ENCODE measurements at places on chromosomes 2 and 18.

- DNase-seq = no peak
Measured at GRCh38 chr2:51829477-51829876, 797.5 kb upstream of the NRXN1 start.

GRCh38 chr18:13242797-13243196 is 24.2 kb downstream of the LDLRAD4 start:
- DNase-seq = no peak

- DNase-seq = peak; percentile 94
Measured at GRCh38 chr2:234251326-234252271, 201.1 kb downstream of the SPP2 start.

GRCh38 chr2:235066895-235067294 is 115.1 kb downstream of the SH3BP4 start:
- no peak for DNase-seq

DNA sequence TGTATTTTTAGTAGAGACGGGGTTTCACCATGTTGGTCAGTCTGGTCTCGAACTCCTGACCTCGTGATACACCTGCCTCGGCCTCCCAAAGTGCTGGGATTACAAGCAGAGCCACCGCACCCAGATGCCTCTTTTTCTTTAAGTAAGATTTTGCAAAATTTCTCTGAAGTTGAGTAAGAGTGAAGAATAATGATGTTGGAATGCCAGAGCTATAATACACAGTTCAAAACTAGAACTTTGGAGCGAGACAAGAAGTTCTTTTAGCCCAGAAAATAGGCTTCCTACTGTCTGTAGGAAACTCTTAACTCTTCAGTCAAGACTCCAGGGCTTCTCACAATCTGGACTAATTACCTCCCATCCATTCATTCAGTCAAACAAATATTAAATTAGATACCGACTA is 51.4 kb downstream of the MARCHF4 start:
- no peak for DNase-seq

- DNase-seq = no peak
Measured at GRCh38 chr2:16043192-16043591, 102.8 kb downstream of the MYCN start.

- no peak for DNase-seq
Measured at GRCh38 chr2:6554466-6554865, 311.2 kb downstream of the CMPK2 start.

DNA sequence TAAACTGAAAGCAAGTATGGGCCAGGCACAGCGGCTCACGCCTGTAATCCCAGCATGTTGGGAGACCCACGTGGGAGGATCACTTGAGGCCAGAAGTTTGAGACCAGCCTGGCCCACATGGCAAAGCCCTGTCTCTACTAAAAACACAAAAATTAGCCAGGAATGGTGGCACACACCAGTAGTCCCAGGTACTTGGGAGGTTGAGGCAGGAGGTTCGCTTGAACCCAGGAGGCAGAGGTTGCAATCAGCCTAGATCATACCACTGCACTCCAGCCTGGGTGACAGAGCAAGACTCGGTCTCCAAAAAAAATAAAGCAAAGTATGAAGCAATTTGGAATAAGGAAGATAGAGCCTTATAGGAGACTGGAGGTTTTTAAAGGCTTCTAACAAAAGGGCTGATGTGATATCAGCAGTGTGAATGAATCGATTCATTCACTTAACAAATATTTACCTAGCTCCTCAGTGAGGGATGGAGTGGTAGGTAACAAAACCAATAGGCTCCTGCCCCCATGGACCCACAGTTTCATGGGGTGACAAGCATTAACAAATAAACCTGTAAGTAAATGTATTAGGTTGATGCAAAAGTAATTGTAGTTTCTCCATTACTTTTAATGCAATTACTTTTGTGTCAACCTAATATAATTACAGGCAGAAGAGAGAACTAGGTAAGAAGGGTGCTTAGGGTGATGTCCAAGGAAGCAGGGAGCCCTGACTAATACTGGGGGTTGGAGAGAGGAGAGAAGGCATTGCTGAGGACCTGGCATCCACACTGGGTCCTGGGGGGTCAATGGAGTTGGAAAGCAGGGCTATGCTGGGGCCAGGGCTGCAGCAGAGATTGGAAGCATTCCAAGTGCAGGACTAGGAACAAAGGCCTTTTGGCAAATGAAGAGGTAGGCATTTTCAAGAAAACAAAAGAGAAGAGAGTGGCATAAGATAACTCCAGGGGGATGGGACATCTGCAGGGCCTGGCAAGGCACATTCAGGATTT is 195.4 kb upstream of the ARL4C start:
- DNase-seq = no peak

DNA sequence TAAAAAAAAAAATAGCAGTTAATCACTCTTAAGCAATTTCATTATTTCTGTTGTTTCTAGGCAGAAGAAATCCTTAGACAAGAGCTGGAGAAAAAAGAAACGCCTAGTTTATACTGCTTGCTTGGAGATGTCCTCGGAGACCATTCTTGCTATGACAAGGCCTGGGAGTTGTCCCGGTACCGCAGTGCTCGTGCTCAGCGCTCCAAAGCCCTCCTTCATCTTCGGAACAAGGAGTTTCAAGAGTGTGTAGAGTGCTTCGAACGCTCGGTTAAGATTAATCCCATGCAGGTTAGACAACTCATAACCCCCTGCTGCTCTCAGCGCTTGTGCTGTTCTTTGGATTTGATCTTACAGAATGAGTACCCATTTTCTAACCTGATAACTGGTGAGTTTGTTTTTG is 130.4 kb downstream of the TTC27 start:
- DNase-seq = no peak

DNA sequence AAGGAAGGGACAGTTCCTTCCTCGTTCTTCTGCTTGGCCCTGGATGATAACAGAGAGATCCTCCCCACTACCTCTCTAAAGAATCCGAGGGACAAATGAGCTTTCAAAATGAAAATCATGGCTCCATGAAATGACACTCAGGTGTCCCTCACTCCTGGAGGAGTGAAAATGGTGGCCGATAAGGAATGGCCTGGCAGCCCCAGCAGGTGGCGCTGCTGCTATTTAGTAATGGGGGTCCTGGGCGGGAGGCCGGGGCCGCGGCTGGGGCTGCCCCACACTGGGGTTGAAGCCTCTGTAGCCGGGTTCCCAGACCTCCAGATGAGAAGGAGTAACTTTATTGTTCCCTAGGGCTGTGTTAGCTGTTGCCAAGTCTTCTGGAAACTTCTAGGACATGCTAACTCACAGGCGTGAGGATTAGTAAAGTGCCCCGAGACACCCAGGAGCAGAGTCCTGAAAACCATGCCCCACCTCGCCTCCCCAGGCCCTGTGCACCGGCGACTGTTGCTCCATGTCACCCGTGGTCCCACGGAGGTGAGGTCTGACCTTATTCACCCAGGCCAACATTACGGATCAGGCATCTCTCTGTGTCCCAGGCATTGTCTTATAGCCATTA is 138.0 kb downstream of the CTIF start:
- peak; percentile 61 for DNase-seq

DNA sequence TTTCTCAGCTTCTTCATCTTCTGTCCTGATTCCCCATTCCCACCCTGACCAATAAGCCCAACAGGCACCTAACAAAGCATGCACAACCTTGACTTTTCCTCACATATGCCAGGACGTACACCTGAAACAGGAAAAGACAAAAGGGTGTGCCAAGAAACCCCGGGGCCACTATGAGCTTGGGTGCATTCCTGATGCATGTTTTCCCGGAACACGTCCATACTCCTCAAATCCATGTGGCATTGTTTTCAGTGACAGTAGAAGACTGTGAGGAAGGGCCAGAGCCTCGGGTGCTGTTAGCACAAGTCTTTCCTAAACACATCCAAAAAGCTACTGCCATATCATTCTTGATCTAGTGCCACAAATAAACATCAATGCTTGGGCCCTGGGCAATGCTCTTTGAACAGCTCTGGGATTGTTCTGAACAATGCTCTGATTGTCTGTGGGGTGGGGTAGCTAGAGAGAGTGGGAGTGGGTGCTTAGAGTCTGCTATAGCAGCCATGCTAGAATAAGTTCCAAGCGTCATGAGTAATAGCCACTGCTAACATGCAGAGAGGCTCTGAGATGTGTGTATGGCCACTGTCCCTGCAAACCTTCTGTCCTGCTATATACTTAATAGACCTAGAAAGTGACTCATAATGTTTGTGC is 181.7 kb upstream of the CRIM1 start:
- DNase-seq = no peak

DNA sequence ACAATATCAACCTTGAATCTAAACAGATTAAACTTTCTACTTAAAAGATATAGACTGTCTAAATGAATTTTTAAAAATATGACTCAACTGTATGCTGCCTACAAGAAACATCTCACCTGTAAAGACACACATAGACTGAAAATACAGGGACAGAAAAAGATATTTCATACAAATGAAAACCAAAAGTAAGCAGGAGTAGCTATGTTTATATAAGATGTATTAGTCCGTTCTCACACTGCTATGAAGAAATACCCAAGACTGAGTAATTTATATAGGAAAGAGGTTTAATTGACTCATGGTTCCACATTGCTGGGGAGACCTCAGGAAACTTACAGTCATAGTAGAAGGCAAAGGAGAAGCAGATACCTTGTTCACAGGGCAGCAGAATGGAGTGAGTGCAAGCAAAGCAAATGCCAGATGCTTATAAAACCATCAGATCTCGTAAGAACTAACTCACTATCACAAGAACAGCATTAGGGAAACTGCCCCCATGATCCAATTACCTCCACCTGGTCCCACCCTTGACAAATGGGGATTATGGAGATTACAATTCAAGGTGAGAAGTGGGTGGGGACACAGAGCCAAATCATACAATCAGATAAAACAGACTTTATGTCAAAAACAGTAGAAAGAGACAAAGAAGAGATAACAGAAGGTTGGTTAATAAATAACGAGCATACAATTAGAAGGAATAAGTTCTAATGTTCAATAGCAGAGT is 214.4 kb upstream of the SLC39A10 start:
- DNase-seq = no peak

GRCh38 chr18:22985250-22985649 is 52.1 kb downstream of the RBBP8 start:
- DNase-seq = no peak

DNA sequence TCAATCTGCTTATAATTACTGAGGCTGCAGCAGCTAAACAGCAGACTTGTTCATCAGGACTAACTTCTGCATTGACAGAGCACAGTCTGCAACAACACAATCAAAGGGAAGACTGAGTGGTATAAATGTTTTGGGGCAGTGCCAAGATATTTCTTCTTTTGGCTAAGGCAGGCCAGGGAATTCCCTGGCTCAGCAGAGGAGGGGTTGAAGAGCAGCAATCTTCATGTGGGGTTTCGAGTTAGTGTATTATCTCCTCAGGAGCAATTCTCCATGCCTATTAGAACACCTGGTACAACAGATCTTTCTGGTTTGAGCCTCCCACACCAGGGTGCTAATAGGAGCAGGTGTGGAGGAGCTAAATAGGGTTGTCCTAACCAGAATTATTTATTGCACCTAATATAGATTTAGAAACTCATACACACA is 103.0 kb upstream of the STK17B start:
- no peak for DNase-seq

DNA sequence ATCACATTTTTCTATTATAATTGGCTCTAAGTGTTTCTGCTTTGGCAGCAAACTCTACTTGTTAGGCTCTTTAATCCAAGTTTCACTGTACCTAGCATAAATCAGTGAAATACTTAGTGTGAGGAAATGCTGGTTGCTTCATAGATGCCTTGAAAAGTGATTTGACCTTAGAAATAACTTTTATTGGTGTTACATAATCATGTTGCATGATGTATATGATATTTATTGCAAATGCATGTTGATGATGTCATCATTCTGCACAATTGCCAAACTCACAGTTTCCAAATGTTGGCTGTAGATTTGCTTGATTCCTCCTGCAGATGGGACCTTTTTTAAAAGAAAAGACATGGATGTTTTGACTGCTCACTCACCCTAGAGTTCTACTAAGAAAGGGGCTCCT is 137.6 kb upstream of the BCL2L11 start:
- DNase-seq = no peak

DNA sequence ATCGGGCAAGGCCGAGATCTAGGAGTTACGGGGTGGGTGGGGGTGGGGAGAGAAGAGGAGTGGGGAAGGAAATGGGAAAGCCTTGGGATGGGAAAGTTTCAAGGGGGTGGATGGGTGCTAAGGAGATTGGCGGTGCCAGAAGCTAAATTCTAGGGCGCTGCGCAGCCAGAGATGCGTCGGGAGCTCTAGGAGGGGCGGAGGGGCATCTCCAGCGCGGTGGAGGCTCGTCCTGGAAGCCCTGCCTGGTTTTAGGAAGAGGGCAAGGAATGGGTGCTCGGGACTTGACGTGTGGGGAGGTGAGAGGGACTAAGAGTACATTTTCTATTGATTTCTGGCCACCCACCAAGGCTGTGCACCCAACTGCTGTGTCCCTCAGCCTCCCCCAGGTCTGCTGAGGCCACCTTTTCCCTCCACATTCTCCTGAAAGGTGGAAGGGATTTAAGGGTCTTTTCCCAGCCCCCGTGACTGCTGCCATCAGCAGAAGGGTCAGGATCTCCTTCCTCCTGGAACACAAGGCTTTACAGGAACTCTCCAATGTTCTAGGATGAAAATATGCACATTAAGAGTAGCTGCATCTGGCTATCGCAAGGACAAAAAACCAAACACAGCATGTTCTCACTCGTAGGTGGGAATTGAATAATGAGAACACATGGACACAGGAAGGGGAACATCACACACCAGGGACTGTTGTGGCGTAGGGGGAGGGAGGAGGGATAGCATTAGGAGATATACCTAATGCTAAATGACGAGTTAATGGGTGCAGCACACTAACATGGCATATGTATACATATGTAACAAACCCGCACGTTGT is 1.4 kb downstream of the C2orf72 start:
- DNase-seq = no peak

DNA sequence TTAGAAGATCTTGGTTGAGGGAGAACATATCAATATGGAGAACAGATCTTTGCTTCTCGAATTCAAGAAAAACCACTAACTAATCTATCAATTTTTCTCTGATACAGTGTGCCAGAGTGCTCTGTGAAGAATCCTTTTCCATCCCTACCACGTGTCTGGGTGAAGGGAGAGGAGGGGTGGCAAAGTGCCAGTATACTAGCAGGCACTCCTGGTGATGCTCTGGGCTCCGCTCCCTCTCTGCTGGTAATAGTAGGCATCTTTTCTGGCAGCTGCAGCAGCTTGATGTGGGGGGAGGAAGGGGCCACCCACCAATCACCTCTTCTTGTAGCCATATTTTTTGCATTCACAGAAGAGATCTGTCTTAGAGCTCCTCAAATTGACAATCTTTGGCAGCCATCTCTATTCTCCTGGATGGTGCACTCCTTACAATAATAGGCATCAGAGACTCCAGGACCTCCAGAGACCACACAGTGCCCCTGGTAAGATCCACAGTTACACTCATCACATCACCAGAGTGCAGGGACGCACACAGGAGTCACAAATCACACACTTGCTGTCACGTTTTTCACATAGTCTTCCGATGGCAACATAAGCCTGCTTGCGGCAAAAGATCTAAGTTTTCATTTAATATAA is 15.7 kb downstream of the STK39 start:
- no peak for DNase-seq

GRCh38 chr2:18907508-18907907 is 318.1 kb upstream of the NT5C1B start:
- no peak for DNase-seq

DNA sequence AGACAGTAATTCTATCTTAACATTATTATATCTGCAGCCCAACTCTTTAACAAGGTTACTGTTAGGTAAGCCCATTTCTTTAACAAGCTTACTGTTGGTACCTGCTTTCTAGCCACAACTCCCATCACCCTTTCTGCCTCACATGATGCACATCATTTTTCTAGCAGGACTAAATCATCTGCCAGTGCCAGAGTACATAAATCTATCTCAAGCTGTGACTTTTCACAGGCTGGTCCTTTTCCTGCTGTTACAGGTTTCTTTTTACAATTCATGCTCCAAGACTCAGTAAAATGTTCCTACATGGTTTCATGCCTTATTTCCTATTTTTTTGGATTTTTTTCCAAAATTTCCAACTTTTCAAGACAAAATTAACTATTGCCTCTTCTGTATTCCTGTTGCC is 30.4 kb upstream of the ZC3H15 start:
- DNase-seq = no peak

Measured in ACHN (cell line).